ENCODE measurements at places on chromosomes 5 and 9.
A peak's percentile ranks its signal among the peaks of the same experiment; 100 is the strongest.

DNA sequence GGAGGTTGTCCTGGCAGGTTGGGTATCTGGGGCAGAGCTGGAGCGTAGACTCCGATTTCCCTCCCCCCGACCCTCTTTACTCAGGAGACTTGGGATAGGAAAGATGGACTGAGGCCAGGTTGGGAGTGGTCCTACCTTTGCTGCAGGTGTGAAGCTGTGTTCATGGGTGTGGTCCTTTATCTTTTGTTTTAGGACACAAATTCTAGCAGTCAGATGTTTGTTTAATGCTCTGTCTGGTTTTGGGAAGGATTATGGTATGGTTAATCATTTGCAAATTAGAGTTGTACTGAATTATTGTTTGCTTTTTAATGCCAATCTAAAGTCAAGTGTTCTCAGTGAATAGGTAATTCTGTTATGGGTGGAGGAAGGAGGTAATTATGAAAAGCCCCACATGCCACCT lies 14.1 kb upstream of the FAM120AOS start:
- DNase-seq: no peak

DNA sequence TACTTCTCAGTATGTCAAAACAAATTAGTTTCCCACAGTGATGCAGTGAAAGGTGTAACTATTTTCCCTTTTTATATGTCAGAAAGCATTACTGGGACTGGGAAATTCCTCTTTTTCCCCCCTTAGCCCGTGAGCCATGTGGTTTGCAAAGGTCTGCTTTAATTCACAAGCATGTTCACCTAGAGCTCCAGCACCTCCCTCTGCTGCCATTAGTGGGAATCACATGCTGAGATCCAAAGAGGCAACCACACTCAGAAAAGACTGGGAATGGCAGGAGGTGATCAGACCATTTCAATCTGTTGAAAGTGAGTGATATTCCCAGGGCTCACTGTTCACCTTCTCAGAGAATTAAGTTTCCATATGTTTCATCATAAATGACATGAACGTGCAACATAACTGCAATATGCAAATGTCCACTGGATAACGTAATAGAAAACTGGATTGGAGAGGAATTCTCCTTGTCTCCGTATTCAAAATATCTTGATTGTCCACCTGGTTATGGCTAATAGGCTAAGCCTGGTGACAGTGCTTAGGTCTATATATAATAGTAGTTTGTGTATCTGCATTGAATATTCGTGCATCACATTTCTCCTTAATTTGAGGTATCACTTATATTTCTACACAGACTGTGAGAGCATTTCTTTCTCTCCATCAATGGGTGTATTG lies 703.5 kb upstream of the WWC1 start:
- DNase-seq: no peak

DNA sequence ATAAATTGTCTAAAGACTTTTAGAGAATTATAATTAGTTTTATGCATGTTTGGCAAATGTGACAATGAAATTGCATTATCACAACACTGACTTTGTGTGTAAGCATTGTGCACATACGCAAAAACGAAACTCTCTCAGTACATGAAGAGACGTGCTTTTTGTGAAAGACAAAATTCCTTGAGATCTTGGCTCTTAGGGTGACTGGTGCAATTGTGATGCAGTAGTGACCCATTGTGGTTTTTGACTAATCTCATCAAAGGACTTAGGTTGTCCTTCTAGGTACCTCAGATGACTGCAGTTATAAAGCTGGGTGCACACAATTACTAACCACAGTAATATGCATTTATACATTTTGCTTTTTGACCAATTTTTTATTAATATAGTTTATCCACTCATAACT lies 25.3 kb upstream of the TYRP1 start:
- no peak for DNase-seq

DNA sequence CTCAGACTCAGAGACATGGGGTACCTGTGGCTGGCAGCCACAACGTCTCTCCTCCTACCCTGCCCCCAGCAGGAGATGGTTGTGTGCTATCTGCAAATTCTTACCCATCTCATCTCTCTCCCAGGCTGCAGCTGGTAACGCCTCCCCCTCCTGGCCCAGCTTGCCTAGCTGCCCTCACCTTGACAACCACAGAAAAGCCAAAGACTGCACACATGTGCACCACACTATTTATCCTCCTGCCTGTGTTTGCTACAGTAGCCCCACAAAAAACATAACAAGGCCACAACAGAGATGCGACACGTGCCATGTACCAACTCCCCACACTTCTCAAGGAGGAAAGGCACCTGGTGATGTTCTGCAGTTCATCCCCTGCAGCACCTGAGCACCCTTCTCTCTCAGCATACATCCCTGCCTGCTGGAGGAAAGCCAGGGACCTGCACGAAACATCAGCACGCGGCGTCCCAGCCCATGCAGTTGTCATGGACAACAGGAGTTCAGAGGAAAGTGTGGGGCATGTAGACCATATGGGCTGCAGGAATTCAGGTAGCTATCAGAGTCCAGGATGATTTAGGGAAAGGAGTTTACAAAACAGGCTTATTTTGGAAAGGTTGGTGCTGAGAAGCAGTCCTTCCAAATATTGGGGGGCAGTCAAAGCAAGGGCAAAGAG lies 168.7 kb downstream of the C5orf15 start:
- DNase-seq: no peak

GRCh38 chr5:178551059-178551458 lies 39.1 kb downstream of the COL23A1 start:
- peak; percentile 9 for DNase-seq

- no peak for DNase-seq
Observed at GRCh38 chr5:161857358-161857757, 9.4 kb downstream of the GABRA1 start.

GRCh38 chr5:77231471-77232138 lies 21.1 kb downstream of the PDE8B start:
- DNase-seq: no peak

- DNase-seq: no peak
Observed at GRCh38 chr5:153891394-153891793, 147.3 kb downstream of the FAM114A2 start.

DNA sequence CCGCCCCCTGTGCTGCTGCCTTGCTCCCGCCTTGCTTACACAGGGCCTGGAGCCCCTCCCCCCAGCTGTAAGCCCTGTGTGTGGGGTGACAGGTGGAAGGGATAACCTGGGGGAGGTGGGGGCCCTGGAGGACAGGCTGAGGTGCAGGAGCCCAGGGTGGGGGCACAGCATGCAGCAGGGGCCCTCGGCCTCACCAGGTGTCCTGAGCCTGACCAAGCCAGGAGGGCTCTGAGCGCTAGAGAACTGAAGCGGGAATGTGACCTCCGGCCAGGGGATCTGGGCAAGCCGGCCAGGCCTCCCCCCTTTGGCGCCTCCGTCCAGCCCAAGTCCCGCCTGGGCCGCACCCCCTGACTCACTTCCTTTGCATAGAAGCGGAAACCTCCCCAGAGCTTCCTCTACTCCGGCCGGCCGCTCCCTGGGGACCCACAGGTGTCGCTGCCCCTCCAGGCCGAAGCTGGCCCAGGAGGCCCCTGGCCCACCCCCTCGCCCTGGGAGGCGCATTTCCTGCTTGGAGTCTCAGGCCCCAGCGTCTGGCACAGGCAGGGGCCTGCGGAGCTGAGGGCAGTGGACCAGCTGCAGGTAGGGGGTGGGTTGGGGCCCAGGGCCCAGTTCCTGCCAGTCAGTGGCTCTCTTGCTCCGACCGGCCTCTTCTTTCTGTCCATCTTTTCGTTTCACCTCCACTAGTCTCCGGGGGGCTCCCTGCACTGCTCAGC lies at the start of gene TOR4A:
Gene TOR4A (plus strand): TSS at position 398 of the 713 bp plus-strand sequence. CDS start 964 bp downstream, outside the sequence.
- DNase-seq: peak; percentile 35

- DNase-seq: no peak
Observed at GRCh38 chr5:168647083-168647482, 67.9 kb upstream of the PANK3 start.

DNA sequence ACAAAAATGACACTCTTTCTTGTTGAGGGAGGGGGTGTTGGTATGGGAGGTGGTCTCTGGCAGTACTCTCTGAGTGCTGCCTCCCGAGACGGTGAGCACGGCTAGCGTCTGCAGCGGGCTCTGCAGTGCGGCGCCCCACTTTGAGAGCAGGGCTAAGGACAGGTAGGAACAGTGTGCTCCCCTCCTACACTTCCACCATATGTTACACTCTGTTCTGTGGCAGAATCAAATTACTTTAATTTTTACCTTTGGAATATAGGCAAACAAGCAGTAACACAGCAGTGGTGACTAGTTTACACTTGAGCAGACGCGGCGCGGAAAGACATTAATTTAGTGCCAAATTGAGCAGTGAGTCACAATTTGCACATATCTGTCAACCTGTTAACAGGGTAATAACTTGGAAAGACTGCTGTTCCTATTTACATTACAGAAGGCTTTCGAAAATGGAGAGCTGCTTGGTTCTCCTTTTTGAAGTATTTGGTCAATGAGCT lies 136.3 kb downstream of the MED27 start:
- DNase-seq: no peak

DNA sequence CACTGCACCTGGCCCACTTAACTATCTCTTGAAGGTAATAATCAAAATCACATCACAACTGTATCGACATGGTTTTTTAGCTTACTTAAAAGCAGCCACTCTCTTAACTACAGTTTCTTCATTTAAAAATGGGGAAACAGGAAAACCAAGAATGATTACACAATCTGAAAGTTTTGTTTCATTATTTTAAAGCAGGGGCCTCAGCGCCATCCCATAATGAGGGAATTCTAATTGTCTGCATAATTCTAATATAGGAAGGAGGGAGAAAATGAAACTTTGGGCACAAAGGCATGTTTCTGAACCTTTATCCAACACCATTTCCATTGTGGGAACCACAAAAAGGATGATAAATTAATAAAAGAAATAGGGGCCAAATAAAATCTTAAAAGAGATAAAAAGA lies 7.6 kb downstream of the HACD4 start:
- no peak for DNase-seq
